NCI-H1048 (cell line): ENCODE measurements at places on chromosomes 12 and 14.

DNA sequence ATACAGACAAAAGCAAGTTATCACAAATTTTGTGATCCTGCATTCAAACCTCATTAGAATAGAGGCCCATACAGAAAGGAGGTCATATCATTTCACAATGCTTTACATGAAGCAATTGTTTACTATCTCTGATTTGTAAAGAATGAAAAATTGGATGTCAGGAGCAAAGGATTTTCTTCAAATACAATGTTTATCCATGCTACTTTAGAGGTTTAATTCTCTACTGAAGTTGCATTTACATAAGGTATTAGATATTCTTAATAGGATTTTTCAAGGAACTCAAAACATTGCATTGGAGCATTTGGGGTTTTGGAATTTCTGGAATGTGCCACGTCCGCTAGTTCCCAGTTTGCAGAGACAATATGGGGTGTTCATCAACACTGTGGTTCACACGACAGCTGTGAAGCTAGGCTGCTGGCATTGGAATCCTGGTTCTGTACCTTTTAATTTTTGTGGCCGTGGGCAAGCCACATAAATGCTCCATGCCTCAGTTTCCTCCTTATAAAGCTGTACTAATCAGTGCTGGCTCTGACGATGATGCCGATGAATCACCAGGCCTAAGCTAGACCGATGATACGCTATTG, 174.8 kb downstream of the APAF1 start:
- no peak for DNase-seq

DNA sequence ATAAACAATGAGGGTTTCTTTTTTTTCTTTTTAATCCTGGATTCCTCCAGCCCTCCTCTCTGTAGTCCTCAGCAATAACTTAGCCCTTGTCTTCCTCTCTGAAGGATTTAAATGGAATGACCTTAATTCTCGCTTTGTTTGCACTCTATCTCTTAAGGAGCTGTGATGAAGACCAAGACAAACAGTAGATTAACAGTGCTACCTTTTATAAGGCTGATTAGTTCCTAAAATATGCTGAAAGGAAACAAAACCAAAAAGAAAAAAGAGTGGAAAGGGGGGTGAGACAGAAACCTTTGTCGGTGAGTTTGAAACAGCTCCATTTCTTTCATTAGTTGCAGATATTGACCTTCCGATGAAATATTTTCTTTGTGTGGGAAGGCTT, 38.7 kb upstream of the PTCSC3 start:
- no peak for DNase-seq

DNA sequence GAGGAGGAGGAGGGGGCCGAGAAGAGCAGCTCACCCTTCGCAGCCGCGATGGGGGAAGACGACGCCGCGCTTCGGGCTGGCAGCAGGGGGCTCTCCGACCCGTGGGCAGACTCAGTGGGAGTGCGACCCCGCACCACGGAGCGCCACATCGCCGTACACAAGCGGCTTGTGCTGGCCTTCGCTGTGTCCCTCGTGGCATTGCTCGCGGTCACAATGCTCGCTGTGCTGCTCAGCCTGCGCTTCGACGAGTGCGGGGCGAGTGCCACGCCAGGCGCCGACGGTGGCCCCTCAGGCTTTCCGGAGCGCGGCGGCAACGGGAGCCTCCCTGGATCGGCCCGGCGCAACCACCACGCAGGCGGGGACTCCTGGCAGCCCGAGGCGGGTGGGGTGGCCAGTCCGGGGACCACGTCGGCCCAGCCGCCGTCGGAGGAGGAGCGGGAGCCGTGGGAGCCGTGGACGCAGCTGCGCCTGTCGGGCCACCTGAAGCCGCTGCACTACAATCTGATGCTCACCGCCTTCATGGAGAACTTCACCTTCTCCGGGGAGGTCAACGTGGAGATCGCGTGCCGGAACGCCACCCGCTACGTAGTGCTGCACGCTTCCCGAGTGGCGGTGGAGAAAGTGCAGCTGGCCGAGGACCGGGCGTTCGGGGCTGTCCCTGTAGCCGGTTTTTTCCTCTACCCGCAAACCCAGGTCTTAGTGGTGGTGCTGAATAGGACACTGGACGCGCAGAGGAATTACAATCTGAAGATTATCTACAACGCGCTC, 745 bp downstream of the TRHDE start:
- no peak for DNase-seq

- no peak for DNase-seq
Observed at GRCh38 chr14:36517242-36518030, 2.6 kb downstream of the NKX2-1 start.

DNA sequence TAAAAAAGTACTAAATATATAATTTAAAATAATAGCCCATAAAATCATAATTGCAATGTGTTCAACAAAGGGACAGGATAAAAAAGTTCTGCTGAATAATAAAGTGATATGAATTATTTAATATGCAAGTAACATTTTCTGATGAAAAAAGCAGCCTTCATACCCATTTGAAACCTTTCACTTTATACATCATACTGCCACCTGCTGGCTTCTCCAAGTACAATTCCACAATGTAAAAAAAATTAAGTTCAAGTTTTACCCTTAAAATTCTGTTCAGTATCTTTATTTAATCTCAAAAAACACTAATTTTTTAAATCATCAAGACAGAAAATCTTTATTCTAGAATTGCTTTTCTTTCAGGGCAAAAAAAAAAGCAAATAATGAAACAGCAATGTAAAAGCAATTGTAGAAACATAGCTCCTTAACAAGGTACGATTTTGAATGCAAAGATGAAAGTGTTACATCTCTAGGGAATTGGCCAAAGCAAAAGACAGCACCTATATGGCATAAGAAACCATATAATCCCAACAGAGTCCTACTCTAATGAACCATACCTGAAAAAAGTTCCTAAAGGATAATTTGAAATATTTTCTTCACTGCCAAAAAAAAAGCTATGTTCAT, 15.0 kb downstream of the MDM1 start:
- DNase-seq = peak; percentile 3

DNA sequence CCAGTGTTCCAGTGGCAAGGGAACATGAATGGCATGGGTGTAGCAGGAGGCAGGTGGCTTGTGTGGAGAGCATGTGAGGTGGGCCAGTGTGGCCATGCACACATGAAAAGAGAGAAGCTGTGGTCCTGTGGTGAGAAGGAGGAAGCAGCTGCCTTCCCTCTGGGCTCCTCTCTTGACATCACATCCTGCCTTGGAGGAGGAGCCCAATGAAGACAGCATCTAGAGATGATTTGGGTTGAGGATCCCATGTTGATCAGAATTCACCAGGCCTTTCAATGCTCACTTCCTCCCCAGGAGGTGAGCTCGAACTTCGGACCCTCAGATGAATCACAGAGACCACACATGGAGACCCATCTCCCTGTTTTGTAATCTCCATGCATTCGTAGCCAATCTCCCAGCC, 82.6 kb downstream of the LRRC74A start:
- no peak for DNase-seq

- DNase-seq = no peak
Observed at GRCh38 chr12:57750561-57751431, 1.3 kb downstream of the CDK4 start.

GRCh38 chr12:27123642-27124041, 41.3 kb upstream of the C12orf71 start:
- DNase-seq = no peak

- DNase-seq = no peak
Observed at GRCh38 chr12:13116259-13116658, 12.8 kb upstream of the GSG1 start.

DNA sequence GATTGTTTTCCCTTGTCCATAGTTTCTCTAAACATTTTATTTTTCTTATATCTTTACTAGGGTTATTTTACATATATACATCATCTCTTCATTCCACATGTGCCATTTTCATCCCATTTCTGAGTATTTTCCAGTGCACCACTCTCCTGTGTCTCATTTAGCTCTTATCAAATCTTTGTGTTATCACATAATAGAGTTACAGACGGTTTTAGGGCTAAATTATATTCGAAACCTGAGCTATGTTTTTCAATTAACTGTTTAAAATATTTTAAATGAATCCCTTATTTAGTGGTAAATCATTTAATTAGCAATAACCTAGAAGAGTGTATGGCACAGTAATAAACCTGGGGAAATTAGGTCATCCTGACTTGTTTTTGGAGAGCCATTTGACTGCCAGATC, 160.4 kb upstream of the DCN start:
- no peak for DNase-seq

- no peak for DNase-seq
Observed at GRCh38 chr14:33972583-33973081, 21.8 kb upstream of the EGLN3 start.

DNA sequence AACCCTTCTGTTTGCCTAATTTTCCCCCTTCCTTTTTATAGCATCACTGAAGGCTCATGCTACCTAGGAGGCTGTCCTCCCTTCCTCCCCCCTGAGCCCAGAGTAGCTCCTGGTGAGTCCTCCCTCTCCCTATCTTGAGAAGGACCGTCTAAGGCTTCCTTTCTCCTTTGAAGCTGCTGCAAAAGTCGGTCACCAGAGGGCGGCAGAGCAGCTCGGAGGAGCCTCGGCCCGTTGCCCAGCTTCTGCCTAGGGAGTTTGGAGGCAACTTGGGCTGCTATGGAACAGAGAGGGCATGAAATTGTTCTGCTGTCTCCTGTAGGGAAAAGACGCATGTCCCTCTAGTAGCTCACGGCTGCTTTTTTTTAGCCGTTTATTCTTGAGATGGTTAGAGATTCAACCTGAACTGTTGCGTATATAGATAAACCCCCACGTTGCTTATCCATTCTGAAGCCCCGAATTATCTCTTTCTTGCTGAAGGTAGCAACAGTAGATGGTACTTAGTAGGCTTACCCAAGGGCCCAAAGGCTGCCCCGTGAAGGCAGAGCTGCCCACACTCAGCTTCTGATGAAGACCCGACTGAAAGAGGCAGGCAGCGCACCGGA, 5.7 kb downstream of the WNT5B start:
- no peak for DNase-seq

DNA sequence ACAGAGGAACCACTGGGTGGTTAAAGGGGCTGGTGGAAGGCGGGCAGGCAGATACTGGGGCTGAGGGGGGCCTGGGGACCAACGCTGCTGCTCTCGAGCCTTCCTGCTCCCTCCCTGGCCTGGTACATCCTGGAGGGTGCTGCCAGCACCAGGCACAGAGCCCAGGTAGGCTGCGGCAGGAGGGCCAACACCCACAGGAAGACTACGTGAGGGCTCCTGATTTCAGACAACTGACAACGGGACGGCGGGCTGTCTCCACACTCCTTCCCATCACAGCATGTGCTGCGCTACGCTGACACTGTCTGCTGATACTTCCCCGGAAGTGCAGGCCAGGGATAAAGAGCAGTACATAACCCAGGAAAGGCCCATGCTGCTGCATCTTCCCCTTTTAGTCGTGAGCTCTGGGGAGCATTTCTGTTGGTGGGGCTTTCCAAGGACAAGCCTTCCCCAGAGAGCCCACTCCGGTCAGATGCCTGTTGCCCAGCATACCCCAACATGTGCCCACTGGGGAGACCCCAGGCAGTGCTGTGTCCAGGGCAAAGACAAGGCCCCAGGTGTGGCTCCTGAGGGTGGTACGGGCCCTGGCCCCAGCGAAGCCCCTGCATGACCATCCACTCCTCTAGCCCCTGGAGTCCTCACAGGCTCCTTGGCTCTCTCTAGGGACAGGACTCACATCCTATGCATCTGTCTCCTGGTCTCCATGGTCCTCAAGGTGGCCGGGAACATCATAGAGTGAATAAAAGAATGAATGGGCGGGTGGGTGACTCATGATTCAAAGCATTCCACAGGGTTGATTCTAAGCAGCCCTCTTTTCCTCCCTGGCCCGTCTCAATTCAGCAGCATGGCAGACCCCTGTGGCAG, 38.0 kb downstream of the CHGA start:
- no peak for DNase-seq

GRCh38 chr12:132182711-132183365, 38.6 kb downstream of the NOC4L start:
- no peak for DNase-seq

- DNase-seq = peak; percentile 23
Observed at GRCh38 chr12:28966046-28966780, 182.9 kb upstream of the FAR2 start.

DNA sequence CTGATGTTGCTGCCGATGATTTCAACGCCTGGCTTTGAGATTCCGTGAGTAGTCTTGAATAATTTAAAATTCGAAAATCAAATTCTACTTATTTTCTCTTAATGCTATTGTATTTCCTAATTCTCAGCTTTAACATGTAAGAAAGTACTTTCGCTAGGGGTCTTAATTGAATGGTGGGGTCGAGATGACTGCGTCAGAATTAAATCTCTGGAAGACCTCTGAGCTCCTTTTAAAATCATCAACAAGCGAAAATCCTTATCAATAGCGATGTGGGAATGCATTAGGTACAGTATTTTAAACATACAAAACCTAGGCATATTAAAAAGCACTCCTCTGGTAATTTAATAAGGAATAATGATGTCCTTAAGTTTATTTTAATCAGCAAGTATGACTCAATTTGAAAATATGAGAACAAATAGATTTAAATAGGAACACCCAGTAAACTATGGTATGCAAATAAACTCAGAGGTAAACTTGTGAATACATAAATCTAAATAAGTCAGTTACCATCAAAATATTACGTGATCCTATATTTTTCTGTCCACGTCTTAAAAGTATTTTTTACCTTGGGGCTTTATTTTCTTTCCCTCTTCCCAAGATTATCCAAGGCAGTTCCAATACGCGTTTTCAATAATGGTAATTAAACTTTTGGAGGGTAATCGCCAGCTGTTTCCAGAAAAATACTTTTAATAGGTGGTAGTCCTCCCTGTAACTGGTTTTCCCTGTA, 1.4 kb downstream of the FOXA1 start:
- DNase-seq = no peak

- DNase-seq = no peak
Observed at GRCh38 chr14:84442521-84442920, 1087.4 kb upstream of the FLRT2 start.

DNA sequence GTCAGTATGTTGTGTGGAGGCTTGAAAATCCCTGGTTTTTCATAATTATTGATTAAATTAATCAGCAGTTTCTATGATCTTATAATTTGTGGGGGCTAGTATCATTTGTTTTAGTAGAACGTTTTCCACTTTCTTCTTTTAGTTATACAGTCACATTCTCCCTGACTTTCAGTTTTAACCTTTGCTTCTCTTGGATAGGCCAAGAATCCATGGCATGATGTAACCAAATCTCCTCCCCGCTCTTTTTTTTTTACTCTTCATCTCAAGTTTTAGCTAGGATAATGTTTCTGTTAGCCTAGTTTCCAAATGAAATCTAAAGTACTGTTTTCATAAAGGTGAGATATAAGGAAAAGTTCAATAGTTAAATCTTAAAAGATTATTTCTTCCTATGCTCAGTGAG, 106.5 kb downstream of the TMEM117 start:
- DNase-seq = no peak

- DNase-seq = no peak
Observed at GRCh38 chr14:85172290-85172689, 357.7 kb upstream of the FLRT2 start.

GRCh38 chr12:6468283-6468575, 2.2 kb downstream of the VAMP1 start:
- no peak for DNase-seq

GRCh38 chr14:35878272-35879150, 52.4 kb downstream of the BRMS1L start:
- no peak for DNase-seq

DNA sequence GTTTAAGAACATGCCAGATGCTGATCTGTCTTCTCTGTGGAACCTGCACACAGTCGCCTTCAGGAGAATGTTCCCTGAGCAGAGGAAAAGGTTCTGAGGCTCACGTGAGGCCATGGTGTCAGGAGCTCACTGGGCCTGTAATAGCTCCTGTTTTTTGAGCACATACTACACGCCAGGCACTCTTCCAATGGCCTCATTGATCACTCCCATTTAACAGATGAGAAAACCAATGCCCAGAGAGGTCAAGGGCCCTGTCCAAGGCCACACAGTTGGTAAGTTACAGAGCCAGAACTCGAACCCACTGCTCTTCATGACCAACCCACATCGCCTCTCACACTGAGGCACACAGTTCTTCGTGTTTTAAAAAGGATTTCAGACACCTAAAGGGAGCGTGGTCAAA, 7.3 kb upstream of the HHIPL1 start:
- DNase-seq = no peak
